ENCODE measurements at places on chromosomes 2 and 18. TPM values are rescaled to one million over a fixed set of nuclear protein-coding genes. Genes with fewer than 3 reads are reported as not detected.

C2orf80 gene
- not detected for total RNA-seq

LIPG gene
- total RNA-seq: 0.19 TPM

CNRIP1 gene
- not detected for total RNA-seq

STPG4 gene
- total RNA-seq: 0.29 TPM

IKZF2 gene
- total RNA-seq: 80.0 TPM

MRPL33 gene
- total RNA-seq: 77.6 TPM

FEV gene
- not detected for total RNA-seq

EGR4 gene
- total RNA-seq: not detected
